Activated naive CD4-positive, alpha-beta T cell treated with anti-CD3 and anti-CD28 coated beads, Interleukin-2, amount 50 U/mL, for 16 hours (primary cell): ENCODE measurements at places on chromosomes 6 and 20.

DNA sequence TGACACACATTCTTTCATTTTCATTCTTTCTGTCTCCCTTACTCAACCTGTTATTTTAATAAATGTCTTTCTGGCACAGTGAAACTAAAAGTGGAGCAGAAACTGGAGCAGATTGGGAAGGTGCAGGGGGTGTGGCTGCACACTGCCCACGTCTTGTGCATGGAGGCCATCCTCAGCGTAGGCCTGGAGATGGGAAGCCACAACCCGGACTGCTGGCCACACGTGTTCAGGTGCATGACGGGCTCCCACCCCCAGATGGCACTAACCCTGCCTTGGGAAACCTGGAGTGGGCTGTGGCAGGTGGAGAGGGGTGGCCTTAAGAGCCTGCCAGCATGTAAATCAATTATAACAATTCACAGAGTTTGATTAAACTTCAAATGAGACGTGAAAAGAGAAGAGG, 71.4 kb upstream of the PBOV1 start:
- no peak for DNase-seq

GRCh38 chr20:12394786-12395185, 477.1 kb downstream of the BTBD3 start:
- no peak for DNase-seq

DNA sequence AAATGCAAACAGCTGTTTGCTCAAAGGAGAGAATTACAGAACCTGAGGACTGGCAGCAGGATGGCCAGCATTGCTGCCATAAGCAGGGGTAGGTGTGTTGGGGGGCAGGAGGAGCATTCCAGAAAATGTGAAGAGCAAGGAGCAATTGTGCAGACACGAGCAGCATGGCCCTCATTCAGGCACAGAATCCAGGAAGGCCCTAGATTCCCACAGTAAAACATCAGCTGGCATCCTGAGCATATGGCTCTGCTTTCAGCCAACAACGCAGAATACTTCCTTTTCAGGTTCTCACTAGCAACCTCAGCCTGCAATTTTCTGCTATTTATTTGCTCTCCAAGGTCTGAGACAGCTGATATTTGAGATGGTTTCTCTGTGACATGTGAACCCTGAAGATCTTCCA, 243.4 kb upstream of the POU3F2 start:
- no peak for DNase-seq

- no peak for DNase-seq
Observed at GRCh38 chr20:18625907-18626655, 38.2 kb downstream of the DTD1 start.

DNA sequence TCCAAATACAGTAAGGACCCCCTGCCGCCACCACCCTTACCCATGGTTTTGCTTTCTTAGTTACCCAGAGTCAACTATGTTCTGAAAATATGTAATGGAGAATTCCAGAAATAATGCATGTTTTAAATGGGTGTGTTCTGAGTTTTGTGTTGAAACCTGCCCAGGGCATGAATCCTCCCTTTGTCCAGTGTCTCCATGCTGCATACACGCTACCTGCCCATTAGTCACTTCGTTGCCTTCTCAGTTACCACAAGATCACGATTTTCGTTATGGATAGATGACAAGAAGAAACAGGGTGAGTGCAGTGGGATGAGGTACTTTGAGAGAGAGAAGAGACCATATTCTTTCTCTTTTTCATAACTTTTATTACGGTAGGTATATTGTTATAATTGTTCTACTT, 10.6 kb downstream of the FARS2 start:
- DNase-seq: no peak
